SK-N-SH (cell line): ENCODE measurements at places on chromosomes 2 and 18.

DNA sequence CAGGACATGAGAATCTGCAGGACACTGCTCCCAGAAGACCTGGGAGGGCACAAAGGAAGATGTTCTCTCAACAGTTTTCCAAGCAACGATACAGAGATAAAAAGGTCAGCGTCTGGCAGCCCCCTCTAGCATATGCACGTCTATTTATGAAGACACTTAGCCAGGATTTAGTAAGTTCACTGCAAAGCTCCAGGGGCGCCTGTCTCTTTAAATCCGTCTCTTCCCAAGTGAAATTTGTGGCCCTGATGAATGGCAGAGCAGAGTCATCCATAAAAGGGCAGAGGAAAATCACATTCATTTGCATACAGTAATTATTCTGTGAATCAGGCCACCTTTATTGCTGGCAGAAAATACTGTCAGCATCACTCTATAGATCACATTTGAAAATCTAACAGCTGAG lies 390.9 kb upstream of the SMIM21 start:
- no peak for DNase-seq

DNA sequence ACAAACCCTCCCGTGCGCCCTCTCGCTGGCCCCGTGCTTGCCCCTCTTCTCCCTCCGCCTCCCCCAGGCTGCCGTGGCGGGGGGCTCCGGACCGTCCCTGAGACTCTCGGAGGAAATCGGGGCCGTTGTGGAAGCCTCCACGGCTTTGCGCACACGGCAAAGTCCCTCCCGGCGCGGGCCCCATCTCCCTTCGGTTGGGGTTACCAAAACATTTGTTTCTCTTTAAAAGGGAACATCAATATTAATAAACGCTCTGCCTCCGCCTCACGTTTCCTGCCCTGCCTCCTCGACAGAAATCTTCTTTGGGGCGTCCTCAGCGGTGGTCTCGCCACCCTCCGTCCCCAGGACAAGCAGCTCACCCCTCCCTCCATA lies 3.8 kb downstream of the PAX3 start:
- no peak for DNase-seq

DNA sequence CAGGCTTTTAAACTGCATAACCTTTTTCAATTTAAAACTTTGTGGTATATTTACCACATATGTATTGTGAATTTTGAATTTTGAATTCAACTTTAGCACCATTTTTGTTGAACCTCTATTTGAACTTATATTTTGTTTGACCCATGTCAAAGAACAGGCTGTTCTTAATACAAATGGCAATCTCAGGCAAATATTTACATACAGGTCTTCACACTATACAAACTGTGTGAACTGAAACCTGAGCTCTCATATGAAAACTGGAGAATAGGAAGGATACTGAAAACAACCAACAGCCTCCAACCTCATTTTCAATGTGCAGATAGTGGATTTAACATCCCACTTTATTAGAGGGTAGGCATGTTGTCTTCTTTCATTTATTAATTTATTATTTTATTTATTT lies 491.8 kb downstream of the KCNJ3 start:
- no peak for DNase-seq

DNA sequence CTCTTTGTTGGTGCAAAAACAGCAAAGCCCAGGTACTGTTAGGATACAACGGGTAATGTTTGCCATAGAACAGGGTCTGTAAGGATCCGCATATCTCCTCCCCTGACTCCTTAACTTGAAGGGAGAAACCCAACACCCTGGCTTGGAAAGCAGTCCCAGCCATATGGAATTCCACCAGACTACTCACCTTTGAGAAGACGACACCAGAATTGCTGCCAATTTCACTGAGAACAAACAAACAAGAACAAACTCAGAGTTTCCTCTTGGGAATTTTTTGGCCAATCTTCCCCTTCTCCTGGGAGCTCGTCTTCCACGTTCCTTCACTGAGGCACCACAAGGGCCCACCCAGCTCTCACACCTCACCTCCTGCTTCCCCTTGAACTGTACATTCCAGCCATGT lies 29.2 kb downstream of the CAPN14 start:
- DNase-seq, result no peak

DNA sequence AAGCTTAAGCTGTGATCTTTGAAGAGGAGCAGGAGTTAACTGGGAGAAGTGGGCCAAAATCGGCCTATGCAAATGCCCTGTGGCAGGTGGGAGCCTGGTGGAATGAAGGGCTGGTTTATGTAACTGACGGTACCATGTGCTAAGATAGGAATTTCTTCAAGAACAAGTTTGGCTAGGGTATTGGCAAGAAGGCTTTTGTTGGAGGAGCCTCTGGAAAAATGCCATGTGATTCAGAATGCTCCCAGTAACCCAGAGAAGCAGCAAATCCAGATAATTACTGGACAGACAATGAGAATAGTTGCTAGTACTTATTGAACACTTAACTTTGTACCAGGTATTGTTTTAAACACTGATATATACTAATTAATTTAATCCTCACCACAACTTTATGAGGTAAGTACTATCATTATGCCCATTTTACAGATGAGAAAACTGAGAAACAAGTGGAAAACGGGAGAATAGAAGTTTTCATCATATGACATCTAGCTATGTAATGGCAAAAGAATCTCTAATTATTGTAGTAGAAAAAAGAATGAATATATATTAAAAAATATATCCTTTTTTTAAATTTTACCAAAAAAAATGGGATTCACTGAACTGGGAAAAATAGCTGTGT lies 9.1 kb upstream of the FAM124B start:
- no peak for DNase-seq

DNA sequence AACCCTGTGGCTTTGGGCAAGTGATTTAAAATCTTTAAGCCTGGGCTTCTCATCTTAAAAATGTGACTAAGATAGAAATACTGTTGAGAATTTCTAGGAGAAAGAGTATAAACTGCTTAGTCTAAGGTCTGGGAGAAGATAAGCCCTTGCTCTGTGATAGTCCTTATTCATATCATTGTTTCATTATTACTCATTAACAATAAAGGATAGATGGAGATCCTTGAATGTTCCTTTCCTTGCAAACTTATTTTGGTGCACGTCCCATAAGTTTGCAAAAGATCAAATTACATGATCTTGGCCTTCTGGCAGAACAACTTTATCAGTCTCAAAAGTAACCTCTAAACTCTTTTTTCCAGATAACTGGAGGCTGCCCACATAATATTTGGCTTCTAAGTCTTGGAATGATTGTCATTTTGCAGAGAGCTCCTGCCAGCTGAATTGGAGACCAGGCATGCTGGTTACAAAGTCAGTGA lies 138.3 kb downstream of the FAM124B start:
- DNase-seq, result no peak

GRCh38 chr18:44602845-44603244 lies 77.8 kb upstream of the SETBP1 start:
- no peak for DNase-seq

DNA sequence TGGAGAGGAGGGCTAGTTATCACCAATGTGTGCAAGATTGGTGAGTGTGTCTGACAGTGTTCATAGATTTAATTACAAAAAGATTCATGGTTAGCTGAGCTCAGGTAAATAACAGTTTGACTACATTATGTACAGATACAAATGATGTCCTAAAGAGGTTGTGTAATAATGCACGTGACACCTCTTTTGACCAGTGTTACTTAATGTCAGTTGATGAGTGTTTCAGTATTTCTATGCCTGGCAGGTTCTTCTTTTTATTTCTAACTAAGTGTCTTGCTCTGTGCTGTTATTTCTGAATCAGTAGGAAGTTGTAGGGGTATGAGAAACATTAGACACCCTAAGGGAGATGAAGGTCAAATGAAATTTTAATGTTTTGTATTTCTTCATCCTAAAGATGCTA lies 7.9 kb upstream of the INHBB start:
- DNase-seq, result no peak

- no peak for DNase-seq
Observed at GRCh38 chr2:234490271-234491091, 6.4 kb downstream of the ARL4C start.
